ENCODE measurements at places on chromosomes 6 and 20.

- no peak for DNase-seq
Observed at GRCh38 chr6:132168961-132169360, 217.8 kb upstream of the CCN2 start.

- peak; percentile 54 for DNase-seq
Observed at GRCh38 chr6:140360651-140361050, 986.2 kb upstream of the CITED2 start.

DNA sequence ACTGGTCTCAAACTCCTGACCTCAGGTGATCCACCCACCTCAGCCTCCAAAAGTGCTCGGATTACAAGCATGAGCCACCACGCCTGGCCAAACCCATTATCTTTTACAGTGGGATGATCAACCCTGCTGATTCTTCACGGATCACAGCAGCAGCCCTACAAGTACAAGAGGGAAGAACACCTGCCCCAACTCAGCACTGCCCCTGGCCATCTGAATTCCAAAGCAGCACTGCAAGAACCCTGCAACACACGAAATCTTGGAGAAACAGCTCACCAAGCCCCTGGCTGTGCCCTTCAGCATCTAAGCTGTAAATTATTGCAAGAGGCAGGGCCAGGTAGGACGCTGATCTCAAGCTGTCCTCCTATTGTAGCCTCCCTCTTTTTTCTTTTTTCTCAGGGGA, 54.5 kb upstream of the MC3R start:
- no peak for DNase-seq

GRCh38 chr6:44800171-44800783, 412.8 kb downstream of the CDC5L start:
- DNase-seq = peak; percentile 34

- no peak for DNase-seq
Observed at GRCh38 chr6:7532821-7533220, 8.7 kb upstream of the DSP start.

DNA sequence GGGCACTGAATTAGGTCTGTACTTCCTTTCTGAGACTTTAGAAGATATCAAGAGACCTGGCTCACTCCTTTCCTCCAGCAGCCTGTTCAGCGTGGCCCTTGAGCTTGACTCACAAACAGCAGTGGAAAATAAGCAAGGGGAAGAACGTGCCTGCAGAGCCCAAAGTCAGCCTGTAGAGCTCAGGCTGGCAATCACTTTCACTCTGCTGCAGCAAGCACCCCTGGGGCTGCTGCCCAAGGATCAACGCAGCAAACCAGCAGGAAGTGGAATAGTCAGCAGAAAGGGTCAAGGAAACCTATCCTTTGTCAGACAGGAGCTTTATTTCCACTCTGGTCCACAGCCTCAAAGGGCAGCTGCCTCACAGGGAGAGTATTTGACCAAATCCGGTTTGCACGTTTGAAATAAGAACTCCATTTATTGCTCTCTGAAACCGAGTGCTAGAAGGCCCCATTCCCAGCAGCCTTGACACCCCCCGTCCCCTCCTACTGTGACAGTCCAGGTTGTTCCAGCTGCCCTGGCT, 77.4 kb downstream of the PRDM1 start:
- DNase-seq = peak; percentile 75

GRCh38 chr6:170106906-170107525, 183.9 kb downstream of the DLL1 start:
- DNase-seq = no peak

GRCh38 chr6:15862810-15863209, 200.0 kb upstream of the DTNBP1 start:
- no peak for DNase-seq

- no peak for DNase-seq
Observed at GRCh38 chr20:47311211-47311610, 45.3 kb downstream of the ZMYND8 start.

- no peak for DNase-seq
Observed at GRCh38 chr6:56288347-56288746, 41.0 kb upstream of the COL21A1 start.

GRCh38 chr6:30942338-30943060, 1.7 kb downstream of the MUCL3 start:
- peak; percentile 57 for DNase-seq

- DNase-seq = no peak
Observed at GRCh38 chr6:22738194-22738593, 168.8 kb downstream of the HDGFL1 start.

DNA sequence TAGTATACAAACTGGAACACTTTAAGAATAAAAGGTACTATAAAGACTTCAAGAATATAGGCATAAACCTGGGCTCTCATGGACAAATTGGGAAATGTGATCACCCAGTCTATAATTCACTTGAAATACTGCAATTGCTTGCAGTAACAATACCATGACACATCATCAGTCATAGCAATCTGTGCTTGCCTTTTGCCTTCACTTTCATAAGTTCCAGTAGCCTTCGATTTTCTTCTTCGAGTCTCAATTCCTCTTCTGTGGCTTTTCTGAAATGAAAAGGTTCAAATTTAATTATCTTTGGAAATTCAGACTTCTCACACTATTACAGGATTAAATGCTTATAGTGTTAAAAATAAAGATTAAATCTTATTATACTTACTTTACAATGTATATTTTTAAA, 96.3 kb upstream of the ZBTB24 start:
- no peak for DNase-seq

DNA sequence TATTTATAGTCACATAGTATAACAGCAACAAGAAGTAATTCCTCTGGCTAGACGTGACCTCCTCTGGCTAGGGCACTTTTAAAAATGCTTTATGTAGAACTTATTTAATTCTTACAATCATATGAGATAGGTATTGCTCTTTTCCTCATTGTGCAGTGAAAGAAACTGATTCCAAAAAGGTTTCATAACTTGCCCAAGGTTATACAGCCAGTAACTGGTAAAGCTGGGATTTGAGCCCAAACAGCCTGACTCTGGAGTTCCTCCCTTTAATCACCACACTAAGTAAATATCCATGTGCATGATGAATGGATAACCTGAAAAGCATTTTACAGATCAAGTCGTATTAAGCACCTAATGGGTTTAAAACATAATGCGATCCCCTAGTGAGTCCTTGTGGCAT, 214.6 kb downstream of the PRL start:
- DNase-seq = peak; percentile 49

- DNase-seq = no peak
Observed at GRCh38 chr6:149628875-149629510, 19.5 kb downstream of the KATNA1 start.

- DNase-seq = no peak
Observed at GRCh38 chr20:11753155-11753554, 164.5 kb upstream of the BTBD3 start.

DNA sequence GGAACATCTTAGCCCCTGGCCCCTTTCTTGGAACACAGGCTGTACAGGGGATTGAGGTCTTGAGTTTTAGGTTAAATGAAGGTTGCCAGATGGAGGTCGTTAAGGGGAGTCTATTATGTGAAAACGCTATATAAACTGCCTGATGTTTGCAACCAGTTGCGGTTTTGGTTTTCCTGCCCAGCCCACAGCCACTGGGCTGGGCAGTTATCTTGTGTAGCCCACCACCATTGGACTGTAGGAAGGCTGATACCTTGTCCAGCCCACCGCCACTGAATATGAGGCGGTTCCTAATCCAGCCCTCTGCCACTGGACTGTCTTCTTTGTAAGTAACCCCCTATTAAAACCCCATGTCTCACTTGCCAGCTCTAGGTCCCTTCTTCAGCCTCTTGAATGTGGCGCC, 42.3 kb upstream of the COL21A1 start:
- DNase-seq = no peak

- DNase-seq = no peak
Observed at GRCh38 chr20:24935766-24936525, 13.1 kb upstream of the CST7 start.

DNA sequence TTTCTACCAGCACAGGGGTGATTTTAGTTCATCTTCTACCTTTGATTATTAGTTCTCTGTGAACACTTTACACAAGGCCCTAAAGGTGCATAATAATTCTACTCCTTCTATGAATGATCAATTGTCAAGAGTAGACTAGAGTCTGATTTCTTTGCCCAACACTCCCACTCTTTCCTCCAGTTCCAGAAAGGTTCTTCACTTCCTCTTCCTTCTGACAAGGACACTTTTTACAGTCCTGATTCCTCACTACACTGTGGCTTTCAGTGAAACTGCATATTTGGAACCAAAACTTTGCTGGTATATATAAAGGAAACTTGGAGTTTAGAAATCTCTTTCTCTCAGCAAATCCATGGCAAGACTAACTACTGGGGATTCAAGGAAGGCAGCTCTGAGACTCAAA, 10.6 kb upstream of the RSPO3 start:
- no peak for DNase-seq

DNA sequence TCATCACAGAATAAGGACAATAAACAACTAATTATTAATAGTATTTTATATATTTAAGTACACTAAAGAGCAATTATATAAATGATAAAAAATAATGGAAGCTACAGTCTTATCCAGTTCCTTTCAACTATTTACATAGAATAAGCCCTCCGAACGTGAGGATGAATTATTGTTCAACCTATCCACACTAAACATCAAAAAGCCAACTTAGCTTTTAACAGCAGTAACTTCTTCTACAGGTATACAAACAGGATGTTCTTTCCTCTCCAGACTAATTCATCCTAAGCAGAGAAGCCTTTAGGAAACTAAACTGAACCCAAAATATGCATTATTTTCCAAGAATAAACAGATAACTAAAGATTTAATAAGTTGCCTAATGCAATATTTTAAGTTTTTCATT, 2.3 kb downstream of the FKBP5 start:
- DNase-seq = no peak

GRCh38 chr6:25024821-25025220, 89.1 kb upstream of the RIPOR2 start:
- DNase-seq = no peak

DNA sequence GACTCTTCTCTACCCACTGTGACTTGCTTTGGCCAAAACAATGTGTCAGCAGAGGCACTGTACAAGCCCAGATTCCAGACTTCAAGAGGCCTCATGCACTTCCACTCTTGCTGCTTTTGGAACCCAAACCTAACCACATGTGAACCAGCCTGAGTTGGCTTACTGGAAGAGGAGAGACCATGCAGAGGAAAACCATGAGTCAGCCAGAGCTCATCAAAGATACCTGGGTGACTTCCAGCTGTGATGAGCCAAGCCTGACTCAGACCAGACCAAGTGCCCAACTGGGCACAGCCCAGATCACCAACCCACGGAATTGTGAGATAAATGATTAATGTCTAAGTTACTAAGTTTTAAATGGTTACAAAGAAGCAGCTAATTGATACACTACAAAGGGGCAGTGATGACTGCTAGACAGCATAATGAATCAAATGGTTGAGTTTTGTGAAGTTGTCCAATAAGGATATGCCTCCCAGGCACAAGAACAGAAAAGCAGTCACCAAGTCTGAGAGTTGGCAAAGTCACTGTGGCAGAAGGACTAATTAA, 16.2 kb upstream of the BEND6 start:
- peak; percentile 99 for DNase-seq

DNA sequence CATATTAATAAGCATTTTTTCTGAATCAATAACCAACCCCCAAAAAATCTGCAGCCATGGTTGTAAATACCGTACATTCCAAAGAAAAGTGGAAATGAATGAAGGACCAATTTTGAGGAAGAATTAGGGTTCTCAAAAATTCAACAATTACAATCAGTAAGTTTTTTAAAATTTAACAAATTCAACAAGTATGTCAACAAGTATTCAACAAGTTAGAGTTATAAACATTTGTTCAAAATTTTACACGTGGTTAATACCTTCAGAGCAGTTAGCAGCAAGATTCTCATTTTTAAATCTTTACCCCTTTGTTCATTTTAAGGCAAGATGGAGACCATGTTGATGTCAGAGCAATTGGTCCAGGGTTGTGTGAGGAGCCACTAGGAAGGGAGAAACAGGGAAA, 27.6 kb upstream of the ANKEF1 start:
- DNase-seq = no peak

- DNase-seq = no peak
Observed at GRCh38 chr20:61352346-61353260, 100.5 kb downstream of the CDH4 start.

- no peak for DNase-seq
Observed at GRCh38 chr20:45861221-45862075, 4.0 kb downstream of the ZSWIM3 start.

DNA sequence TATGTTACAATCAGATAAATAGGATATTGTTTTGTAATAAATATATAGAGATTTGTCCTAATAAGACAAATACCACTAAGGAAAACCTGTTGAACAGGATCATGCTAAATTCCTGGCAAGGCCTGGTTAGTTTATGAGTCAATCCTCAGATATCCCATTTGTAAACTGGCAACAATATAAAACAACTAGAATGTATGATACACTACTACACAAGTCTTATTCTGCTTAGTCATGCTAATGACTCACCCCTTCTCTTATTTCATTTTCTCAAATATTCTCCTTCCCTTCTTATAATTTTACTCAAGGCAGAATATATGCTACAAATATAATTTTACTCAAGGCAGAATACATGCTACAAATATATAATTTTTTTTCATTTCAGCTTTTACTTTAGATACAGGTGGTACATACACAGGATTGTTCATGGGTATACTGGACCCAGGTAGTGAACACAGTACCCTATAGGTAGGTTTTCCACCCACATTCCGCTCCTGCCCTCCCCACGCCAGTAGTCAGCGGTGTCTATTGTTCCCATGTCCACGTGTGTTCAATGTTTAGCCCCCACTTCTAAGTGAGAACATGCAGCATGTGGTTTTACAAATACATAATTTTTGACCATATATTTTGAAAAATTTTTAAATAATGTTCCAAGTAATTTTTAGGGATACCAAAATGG, 6.3 kb downstream of the OSER1 start:
- peak; percentile 88 for DNase-seq

DNA sequence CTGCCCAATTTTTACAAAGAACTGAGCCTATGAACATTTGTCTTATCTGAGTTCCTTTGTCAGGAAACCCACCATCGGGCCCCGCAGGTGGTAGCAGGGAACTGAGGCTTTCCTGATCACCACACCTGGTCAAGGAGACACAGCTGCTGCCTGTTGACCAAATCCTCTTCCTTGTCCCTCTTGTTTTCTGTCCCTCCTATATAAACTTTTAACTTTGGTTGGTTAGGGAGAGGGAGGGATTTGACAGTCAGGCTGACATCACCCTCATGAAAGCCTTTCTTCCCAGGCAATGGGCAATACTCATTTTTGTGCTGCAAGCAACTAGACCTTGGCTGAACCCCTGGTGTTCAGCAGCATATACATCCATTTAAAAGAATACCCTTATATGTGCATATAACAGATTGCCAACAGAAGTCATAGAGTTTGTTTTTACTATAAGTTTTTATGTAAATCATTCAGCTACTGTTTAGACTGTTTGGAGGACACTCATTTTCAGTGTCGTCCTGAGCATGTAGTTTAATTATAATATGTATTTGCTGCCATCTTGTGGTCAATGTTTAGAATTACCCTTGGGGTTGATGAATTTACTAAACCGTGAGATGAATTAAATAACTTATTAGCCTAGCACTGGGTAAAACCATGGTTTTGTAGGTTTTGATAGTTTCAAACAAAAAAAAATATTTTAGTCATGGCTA, 17.0 kb downstream of the CRISP1 start:
- DNase-seq = peak; percentile 39

DNA sequence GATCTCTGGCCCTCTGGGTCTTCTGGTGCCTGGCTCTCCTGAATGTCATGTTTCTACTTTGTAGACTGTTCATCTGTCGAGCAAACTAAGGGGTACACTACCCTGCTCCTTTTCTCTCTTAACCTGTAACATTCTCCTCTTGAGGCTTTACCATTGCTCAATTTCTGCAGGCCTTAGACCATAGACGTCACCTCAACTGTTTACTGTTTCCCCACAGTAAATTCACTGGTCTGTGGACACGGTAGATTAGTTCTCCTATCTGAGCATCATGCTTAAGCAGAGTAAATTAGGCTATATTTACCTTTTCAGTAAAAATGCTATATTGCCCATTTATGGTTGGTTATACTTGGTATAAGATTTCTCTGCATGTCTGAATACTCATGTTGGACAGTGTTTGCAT, 40.5 kb downstream of the MCM8 start:
- no peak for DNase-seq

Measured in fibroblast of gingiva (primary cell).